ENCODE measurements at places on chromosomes 3 and 15. TPM values are rescaled to one million over a fixed set of nuclear protein-coding genes. Genes with fewer than 3 reads are reported as not detected.

KIF23 gene
- 41.9 TPM for total RNA-seq

NAA50 gene
- total RNA-seq, result 144 TPM

RAB6B gene
- 11.4 TPM for total RNA-seq

IL5RA gene
- not detected for total RNA-seq

CLEC3B gene
- not detected for total RNA-seq

EXD1 gene
- total RNA-seq, result not detected

DNA sequence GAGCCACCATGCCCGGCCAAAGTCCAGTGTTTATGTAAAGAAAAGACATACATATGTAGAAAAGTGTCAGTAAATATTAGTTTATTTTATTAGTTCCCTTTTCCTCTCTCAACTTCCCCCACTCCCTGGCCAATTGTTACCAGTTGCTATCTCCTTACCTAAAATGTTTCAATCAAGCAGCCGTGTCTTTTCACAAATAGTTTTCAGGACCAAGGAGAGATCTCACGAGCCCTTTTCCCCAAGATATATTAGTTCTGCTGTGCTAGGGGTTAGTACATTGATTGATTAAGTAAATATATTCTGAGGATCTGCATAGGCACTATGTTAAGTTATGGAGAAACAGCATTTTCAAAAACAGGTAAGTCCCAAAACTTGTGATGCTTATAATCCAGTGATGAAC is 87.4 kb downstream of the ZIC4 start:
- H3K27ac ChIP-seq, result no peak overlapping the region
- H3K36me3 ChIP-seq, result no peaks in the 10 kb centered on the region
- no peaks in the 10 kb centered on the region for H3K4me1 ChIP-seq
- DNase-seq, result no peak

DNA sequence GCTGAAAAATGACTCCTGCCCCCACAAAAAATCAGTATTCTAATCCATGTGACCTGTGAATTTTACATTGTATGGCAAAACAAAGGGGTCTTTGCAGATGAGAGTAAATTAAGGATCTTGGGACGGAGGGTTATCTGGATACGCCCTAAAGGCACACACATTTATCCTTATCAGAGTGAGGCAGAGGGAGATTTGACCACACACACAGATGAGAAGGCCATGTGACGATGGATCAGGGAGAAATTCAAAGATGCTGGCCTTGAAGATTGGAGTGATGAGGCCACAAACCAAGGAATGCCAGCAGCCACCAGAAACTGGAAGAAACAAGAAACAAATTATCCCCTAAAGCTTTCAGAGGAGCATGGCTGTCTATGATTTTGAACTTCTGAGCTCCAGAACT is 288.5 kb downstream of the XXYLT1 start:
- no peak overlapping the region for H3K27ac ChIP-seq
- H3K27me3 ChIP-seq, result peaks cover 19% of the 10 kb centered on the region
- no peaks in the 10 kb centered on the region for H3K36me3 ChIP-seq
- no peaks in the 10 kb centered on the region for H3K4me1 ChIP-seq
- no peak overlapping the region for H3K4me3 ChIP-seq

DNA sequence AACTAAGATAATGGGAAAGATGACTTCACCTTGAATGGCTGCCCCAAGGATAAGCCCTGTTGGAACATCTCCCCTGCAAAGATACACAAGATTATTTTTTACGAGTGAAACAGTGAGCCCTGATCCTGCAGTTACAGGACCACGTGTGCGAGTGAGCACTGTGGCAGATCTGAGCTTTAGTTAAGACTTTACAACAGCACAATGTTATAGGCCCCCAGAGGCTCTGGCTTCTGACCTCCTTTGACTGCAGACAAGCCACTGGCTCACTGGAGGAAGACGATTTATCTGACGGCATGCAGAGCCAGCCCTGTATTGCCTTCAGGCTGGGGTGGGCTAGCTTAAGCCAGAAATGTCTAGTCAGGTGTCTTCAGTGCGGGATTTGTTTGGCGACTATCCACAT is 174.4 kb downstream of the ARRDC4 start:
- no peak overlapping the region for H3K4me3 ChIP-seq
- DNase-seq, result no peak
- no peak overlapping the region for H3K27ac ChIP-seq
- H3K27me3 ChIP-seq, result no peaks in the 10 kb centered on the region
- no peaks in the 10 kb centered on the region for H3K36me3 ChIP-seq
- H3K4me1 ChIP-seq, result no peaks in the 10 kb centered on the region

- no peaks in the 10 kb centered on the region for H3K36me3 ChIP-seq
- H3K4me1 ChIP-seq, result no peaks in the 10 kb centered on the region
- no peak overlapping the region for H3K27ac ChIP-seq
- no peak overlapping the region for H3K4me3 ChIP-seq
- H3K27me3 ChIP-seq, result peaks cover 3% of the 10 kb centered on the region
Observed at GRCh38 chr15:79041601-79042168, 48.9 kb downstream of the RASGRF1 start.

GRCh38 chr3:55765398-55765797 is 278.3 kb upstream of the WNT5A start:
- no peak overlapping the region for H3K27ac ChIP-seq
- no peak for DNase-seq
- no peaks in the 10 kb centered on the region for H3K27me3 ChIP-seq

DNA sequence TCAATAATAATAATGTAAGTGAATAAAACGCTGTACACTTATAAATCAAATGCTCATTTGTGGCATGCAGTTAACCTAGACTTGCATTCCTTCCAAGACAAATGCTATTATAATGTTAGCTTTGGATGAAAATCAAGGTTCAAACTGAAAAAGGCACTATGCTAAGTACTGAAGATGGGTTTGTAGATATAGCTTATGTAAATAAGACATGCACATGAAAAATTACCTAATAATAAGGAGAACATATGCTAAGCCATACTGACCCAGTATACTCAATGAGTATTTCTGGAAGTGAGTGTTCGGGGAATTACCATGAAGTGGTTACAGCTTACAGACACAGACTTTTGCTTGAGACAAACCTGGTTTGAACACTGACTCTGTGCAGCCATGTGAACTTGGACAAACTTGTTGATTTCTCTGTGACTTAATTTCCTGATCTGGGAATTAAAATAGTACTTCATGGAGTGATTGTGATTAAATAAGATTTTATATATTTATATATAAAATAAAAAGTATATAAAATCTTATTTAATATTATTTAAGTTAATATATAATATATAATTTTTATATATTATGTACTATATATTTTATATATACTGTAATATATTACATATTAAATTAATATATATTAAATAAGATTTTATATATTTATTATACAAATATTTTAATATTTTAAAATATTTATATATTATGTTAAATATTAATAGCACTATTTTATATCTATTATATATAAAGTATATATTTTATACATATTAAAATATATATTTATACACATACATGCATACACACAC is 159.2 kb downstream of the ZPLD1 start:
- no peak overlapping the region for H3K4me3 ChIP-seq
- no peaks in the 10 kb centered on the region for H3K4me1 ChIP-seq
- H3K27ac ChIP-seq, result no peak overlapping the region
- H3K27me3 ChIP-seq, result no peaks in the 10 kb centered on the region
- no peaks in the 10 kb centered on the region for H3K36me3 ChIP-seq

DNA sequence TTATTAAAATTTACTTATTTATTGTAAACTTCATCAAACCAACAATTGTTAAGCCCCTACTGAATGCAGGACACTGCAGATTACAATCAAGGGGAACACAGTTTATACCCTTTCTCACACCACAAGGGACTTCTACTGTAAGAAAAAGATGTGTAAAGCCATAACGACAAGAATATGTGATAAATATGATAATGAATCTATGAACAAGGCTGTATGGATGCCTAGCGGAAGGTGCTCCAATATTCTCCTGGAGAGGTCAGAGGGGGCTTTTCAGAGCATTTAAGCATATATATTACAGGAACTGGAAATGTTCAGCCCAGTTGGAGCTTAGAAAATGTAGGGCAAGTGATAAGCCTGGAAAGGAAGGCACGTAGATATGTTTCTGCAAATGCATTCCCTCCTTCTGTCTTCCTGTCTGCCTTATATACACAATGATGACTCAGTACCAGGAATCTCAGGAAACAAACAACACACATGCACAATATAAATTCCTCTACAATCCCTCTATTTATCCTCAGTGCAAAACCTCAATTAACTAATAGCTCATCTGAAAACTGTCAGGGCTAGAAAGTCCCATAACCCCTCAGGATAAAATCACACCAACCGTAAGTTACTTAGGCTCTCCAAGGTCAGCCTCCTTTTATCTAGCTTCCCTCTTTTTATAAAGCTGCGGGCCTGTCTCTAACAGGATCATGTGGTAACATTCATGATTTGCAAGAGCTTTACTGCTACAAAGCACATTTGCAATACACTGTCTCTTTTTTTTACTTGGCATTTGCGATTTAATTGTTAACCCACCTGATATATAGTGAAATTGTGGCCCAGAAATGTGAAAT is 393.1 kb downstream of the LPP start:
- H3K4me3 ChIP-seq, result no peak overlapping the region
- H3K36me3 ChIP-seq, result no peaks in the 10 kb centered on the region
- DNase-seq, result no peak
- H3K27me3 ChIP-seq, result no peaks in the 10 kb centered on the region
- no peaks in the 10 kb centered on the region for H3K4me1 ChIP-seq

GRCh38 chr3:197561926-197562325 is 6.2 kb upstream of the BDH1 start:
- no peak overlapping the region for H3K27ac ChIP-seq
- H3K36me3 ChIP-seq, result no peaks in the 10 kb centered on the region
- H3K27me3 ChIP-seq, result no peaks in the 10 kb centered on the region

DNA sequence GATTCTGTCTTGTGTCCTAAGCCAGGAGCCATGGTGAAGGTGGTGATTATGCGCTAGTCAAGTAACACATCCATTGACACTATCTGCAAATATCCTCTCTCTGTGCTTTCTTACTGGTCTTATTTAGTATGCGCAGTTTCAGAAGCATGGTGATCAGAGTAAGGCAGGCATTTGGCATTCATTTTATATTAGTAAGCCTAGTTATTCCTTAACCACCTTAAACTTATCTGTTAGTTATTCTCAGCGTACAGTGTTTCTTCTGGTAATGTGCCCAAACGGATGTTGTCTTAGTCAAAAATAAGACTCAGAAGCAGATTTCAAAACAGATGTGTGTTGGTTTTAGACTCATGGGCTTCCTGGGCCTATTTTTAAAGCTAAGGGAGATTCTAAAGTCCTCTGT is 329.2 kb downstream of the GRM7 start:
- DNase-seq, result no peak
- H3K27ac ChIP-seq, result no peak overlapping the region
- H3K4me3 ChIP-seq, result no peak overlapping the region
- H3K27me3 ChIP-seq, result no peaks in the 10 kb centered on the region
- no peaks in the 10 kb centered on the region for H3K4me1 ChIP-seq
- H3K36me3 ChIP-seq, result no peaks in the 10 kb centered on the region

- no peak for DNase-seq
- H3K4me1 ChIP-seq, result 0 out of 2 replicates have a peak, but pooled peaks cover 3% of the 10 kb centered on the region
Observed at GRCh38 chr15:78087951-78088772, 4.2 kb upstream of the SH2D7 start.

- H3K4me1 ChIP-seq, result no peaks in the 10 kb centered on the region
- H3K27me3 ChIP-seq, result no peaks in the 10 kb centered on the region
- H3K4me3 ChIP-seq, result no peak overlapping the region
- peaks cover 59% of the 10 kb centered on the region for H3K36me3 ChIP-seq
- no peak for DNase-seq
- no peak overlapping the region for H3K27ac ChIP-seq
Observed at GRCh38 chr15:89138999-89139612, 50.9 kb downstream of the ABHD2 start.

DNA sequence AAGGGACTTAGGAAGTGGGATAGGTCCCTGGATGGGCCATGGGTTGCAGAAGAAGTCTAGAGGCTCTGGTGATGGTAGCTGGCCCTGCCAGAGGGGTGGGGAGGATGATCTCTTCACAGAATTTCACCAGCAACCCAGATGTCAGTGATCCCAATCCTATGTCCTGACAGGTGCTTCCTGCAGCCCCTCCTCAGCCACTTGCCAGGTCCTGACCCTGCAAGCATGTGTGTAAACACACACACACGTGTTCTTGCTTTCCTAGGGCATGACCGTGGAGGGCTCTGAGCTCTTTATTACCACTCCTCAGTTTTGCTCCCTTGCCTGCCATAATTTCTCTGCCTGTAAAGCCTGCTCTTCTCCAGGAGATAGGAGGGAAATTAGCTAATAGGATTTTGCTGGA is 12.5 kb downstream of the TEX264 start:
- H3K36me3 ChIP-seq, result peaks cover 47% of the 10 kb centered on the region
- no peaks in the 10 kb centered on the region for H3K27me3 ChIP-seq
- no peak overlapping the region for H3K4me3 ChIP-seq
- H3K4me1 ChIP-seq, result peaks cover 22% of the 10 kb centered on the region
- no peak for DNase-seq

- H3K27ac ChIP-seq, result no peak overlapping the region
- no peak for DNase-seq
- H3K27me3 ChIP-seq, result no peaks in the 10 kb centered on the region
- H3K4me1 ChIP-seq, result peaks cover 64% of the 10 kb centered on the region
- H3K4me3 ChIP-seq, result no peak overlapping the region
Observed at GRCh38 chr3:46950650-46951241, 25.8 kb downstream of the CCDC12 start.

DNA sequence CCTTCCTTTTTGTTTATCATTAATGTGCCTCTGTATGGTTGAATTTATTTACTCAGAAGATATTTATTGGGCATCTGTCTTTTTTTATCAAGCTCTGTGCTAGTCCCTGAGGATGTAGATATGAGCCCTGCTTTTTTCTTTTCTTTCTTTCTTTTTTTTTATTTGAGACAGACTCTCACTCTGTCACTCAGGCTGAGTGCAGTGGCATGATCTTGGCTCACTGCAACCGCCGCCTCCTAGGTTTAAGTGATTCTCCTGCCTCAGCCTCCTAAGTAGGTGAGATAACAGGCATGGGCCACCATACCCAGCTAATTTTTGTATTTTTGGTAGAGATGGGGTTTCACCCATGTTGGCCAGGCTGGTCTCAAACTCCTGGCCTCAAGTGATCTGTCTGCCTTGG is 58.5 kb downstream of the MBNL1 start:
- no peaks in the 10 kb centered on the region for H3K27me3 ChIP-seq
- no peak overlapping the region for H3K4me3 ChIP-seq
- DNase-seq, result no peak
- H3K36me3 ChIP-seq, result peaks cover 58% of the 10 kb centered on the region
- peaks cover 45% of the 10 kb centered on the region for H3K4me1 ChIP-seq
- peak overlapping the region; percentile 83 for H3K27ac ChIP-seq

DNA sequence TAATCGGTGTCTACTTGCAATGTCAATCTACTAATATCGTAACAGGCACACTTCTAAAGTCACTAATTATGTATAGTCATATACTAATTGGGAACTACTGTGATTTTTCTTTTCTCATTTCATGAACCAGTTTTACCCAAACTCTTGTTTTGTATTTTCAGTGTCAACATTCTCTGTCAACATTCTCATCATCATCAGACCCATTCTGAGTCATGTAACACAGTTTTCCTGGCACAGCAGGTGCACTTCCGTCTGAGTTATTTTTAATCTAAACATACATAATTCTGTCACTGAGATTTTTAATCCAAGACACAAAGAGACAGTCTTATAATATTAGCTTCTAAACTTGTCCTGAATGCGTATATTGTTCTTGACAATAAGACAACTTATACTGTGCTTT is 205.1 kb upstream of the EIF1B start:
- no peak overlapping the region for H3K4me3 ChIP-seq
- H3K27me3 ChIP-seq, result no peaks in the 10 kb centered on the region
- no peak for DNase-seq
- H3K27ac ChIP-seq, result no peak overlapping the region
- H3K4me1 ChIP-seq, result no peaks in the 10 kb centered on the region

GRCh38 chr15:57792724-57793449 is 86.4 kb downstream of the POLR2M start:
- no peaks in the 10 kb centered on the region for H3K4me1 ChIP-seq
- H3K27me3 ChIP-seq, result peaks cover 31% of the 10 kb centered on the region
- H3K4me3 ChIP-seq, result no peak overlapping the region
- H3K36me3 ChIP-seq, result no peaks in the 10 kb centered on the region
- no peak for DNase-seq

Measured in K562 (cell line).